MCF 10A (cell line): ENCODE measurements at places on chromosomes 4 and X.

GRCh38 chr4:48779095-48779997, 733 bp downstream of the FRYL start:
- DNase-seq = peak; percentile 43

GRCh38 chr4:52891743-52892142, 29.6 kb downstream of the RASL11B start:
- DNase-seq = no peak

DNA sequence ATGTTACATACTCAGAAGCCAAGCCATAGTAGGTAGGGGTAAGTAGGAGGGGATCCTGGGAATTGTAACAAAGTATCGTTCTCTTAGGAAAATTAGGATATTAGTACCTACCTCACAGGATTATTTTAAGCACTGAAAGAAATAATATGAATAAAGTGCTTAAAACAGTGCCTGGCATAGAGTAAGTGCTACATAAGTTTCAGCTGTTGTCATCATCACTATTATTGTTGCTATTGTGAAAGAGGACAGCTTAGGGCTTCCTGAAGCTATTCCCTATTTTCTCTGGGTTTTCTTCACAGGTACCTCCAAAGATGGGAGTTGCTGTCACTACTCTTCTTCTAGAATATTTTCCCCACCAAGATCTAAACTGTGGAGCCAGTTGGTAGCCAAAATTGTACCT, 443.7 kb upstream of the FGF16 start:
- DNase-seq = no peak

DNA sequence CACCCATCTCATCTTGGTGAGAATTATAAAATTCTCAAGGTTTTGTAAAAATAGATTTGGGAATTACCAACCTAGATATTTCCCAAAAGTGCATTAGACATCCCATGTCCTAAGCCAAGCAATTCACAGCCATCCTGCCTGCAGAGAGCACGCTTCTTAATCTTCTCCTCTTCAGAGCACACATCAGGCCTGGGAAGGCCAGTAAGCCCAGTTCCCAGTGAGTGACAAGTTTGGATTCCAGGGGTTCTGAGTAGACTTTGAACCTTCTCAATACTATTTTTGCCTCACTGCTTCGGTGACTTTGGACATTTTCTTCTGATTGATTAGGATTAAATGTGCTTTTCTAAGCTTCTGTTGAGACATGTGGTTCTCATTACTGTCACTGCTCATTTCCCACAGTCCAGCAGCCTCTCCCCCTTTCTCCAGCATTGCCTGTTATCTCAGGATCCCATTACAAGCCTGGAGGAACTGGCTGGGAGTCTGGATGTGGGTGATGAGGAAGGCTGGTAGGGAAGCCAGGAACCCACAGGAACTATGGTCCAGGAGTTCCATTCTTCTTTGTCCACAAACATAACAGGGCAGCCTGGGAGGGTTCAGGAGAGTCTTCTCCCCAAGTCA, 56.4 kb upstream of the TMEM150C start:
- no peak for DNase-seq

- no peak for DNase-seq
Observed at GRCh38 chr4:174429701-174430410, 92.4 kb downstream of the HPGD start.
